Transverse colon (tissue), 4 donors: ENCODE measurements at places on chromosomes 1 and 21. TPM values are rescaled to one million over a fixed set of nuclear protein-coding genes. Genes with fewer than 3 reads are reported as not detected.

DNA sequence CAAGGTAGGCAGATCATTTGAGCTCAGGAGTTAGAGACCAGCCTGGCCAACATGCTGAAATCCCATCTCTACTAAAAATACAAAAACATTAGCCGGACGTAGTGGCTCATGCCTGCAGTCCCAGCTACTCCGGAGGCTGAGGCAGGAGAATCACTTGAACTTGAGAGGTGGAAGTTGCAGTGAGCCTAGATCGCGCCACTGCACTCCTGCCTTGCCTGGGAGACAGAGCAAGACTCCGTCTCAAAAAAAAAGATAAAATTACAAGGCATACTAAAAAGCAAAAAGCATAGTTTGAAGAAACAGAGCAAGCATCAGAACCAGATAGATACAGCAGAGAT is 61.2 kb upstream of the CDC42BPA start:
- H3K27ac ChIP-seq = no peak overlapping the region
- H3K36me3 ChIP-seq = no peaks in the 10 kb centered on the region
- H3K4me3 ChIP-seq = no peak overlapping the region
- no peaks in the 10 kb centered on the region for H3K27me3 ChIP-seq

Gene MGST3
- total RNA-seq = 121 TPM

GRCh38 chr1:15018767-15019166 is 134.8 kb upstream of the TMEM51 start:
- no peaks in the 10 kb centered on the region for H3K36me3 ChIP-seq
- no peak overlapping the region for H3K4me3 ChIP-seq
- H3K4me1 ChIP-seq = no peaks in the 10 kb centered on the region
- DNase-seq = no peak
- no peaks in the 10 kb centered on the region for H3K27me3 ChIP-seq

Gene MCOLN3
- total RNA-seq = not detected

DNA sequence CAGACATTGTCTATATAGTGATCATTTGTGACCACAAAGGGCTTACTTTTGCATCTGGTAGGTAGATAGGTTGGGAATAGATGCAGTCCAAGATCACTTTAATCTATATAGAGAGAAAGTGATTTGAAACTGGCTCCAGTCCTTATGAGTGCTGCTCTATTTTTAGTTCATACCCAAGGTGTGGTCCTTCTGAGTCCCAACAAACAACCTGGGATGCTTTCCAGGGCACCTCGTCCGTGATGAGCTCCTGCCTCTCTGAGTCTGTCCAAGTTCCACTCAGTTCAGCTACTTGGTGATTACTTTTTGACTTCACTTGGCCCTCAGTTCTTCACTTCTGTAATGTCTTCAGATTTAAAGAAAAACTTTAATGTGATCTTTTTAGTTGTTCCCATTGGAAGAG is 20.2 kb downstream of the DIP2A start:
- H3K27ac ChIP-seq = no peak overlapping the region
- H3K4me1 ChIP-seq = no peaks in the 10 kb centered on the region
- H3K36me3 ChIP-seq = no peaks in the 10 kb centered on the region
- no peak for DNase-seq
- H3K4me3 ChIP-seq = no peak overlapping the region

DNA sequence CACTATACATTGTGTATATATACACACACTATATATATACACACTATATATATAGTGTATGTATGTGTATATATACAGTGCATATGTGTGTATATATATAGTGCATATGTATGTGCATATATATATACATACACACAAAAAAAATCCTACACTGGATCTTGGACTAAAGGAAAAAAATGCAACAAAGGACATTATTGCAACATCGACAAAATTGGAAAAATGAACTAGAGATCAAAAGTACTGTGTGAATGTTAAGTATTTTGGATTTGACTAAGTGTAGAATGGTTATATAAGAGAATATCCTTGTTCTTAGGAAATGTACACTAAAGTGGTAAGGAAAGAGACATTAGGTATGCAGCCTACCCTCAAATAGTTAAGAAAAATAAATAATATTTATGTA is 36.5 kb downstream of the SMYD3 start:
- no peaks in the 10 kb centered on the region for H3K36me3 ChIP-seq
- H3K4me1 ChIP-seq = no peaks in the 10 kb centered on the region
- no peak overlapping the region for H3K4me3 ChIP-seq
- no peak for DNase-seq

DNA sequence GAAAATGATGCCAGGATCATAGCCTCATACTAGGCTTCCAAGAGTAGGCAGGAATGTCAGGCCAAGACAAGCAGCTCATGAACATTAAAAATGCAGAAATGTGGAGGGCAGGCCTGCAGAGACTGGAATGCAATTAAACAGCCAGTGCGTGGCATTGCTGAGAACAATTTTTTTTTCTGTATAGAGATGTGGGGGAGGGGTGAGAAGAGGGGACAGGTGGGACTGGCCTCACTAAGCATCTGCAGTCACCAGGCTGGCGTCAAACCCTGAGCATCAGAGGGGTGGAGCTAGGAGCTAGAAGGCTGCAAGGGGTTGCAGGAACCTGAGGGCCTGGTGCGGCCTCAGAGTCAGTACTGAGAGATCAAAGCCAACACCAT is 114.1 kb downstream of the TNR start:
- no peaks in the 10 kb centered on the region for H3K27me3 ChIP-seq
- H3K4me3 ChIP-seq = no peak overlapping the region
- no peak for DNase-seq
- no peaks in the 10 kb centered on the region for H3K4me1 ChIP-seq
- no peak overlapping the region for H3K27ac ChIP-seq
- H3K36me3 ChIP-seq = no peaks in the 10 kb centered on the region

Gene TMEM52
- 5.2 TPM for total RNA-seq

Gene ERICH3
- 6.4 TPM for total RNA-seq

Gene FAM151A
- total RNA-seq = 9.0 TPM

DNA sequence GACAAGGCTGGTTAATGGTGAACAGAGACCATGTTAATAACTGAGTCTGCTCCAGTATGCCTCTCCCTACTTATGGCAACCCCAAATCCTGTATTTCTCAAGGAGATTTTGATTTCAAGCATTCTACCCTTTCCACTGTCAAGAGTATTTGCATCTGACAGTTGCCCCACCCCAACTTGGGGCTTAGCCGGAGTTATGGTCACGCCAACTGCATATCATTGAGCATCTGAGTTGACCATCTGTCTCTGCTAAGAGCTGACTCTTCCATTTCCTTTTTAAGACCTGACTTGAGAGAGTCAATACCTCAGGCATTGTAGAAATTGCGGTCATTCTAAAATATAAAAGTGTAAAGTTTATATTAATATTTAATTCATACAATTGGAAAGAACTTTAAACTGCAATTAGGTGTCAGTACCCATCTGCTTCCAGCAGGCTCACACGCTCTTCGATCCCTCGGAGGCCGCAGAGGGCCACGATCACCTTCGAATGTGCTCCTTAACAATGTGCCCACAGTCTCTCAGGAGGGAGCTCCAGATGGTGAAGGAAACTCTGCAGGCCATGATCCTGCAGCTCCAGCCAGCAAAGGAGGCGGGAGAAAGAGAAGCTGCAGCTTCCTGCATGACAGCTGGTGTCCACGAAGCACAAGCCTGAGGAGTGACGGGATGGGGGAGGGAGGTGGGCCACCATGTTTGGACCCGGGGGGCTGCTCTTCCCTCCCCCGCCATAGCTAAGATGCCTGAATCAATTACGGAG is 409.8 kb downstream of the DISC1 start:
- DNase-seq = no peak
- H3K4me3 ChIP-seq = no peak overlapping the region
- no peak overlapping the region for H3K27ac ChIP-seq
- no peaks in the 10 kb centered on the region for H3K4me1 ChIP-seq
- H3K27me3 ChIP-seq = no peaks in the 10 kb centered on the region

GRCh38 chr1:162200096-162200847 is 130.8 kb downstream of the NOS1AP start:
- no peaks in the 10 kb centered on the region for H3K36me3 ChIP-seq
- peaks cover 9% of the 10 kb centered on the region for H3K4me1 ChIP-seq
- no peak overlapping the region for H3K27ac ChIP-seq
- no peak overlapping the region for H3K4me3 ChIP-seq
- no peak for DNase-seq
